ENCODE measurements at places on chromosomes 3 and 15.

DNA sequence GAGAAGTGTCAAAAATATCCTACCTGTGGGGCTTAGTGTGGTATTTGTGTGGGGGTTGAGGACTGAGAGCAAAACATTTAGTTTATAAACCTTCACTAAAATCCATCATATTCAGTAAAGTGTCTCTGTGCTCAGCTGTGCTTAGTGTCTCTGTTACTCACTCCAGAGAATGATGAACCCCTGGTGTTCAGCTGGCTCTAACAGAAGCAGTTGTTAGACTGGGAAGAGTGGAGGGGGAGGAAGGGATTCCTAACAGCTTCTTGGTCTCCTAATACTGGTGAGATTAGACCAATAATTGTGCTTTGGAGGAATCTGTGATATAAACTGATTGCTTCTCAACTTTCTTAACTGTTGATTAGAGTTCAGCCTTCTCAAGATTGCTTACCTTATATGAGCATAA, 1123.5 kb downstream of the ROBO2 start:
- DNase-seq: no peak

- peak; percentile 70 for DNase-seq
These were observed 49.0 kb downstream of the KY start for GRCh38 chr3:134601539-134602439.

- DNase-seq: no peak
These were observed 93.0 kb downstream of the MEIS2 start for GRCh38 chr15:37007301-37007700.

DNA sequence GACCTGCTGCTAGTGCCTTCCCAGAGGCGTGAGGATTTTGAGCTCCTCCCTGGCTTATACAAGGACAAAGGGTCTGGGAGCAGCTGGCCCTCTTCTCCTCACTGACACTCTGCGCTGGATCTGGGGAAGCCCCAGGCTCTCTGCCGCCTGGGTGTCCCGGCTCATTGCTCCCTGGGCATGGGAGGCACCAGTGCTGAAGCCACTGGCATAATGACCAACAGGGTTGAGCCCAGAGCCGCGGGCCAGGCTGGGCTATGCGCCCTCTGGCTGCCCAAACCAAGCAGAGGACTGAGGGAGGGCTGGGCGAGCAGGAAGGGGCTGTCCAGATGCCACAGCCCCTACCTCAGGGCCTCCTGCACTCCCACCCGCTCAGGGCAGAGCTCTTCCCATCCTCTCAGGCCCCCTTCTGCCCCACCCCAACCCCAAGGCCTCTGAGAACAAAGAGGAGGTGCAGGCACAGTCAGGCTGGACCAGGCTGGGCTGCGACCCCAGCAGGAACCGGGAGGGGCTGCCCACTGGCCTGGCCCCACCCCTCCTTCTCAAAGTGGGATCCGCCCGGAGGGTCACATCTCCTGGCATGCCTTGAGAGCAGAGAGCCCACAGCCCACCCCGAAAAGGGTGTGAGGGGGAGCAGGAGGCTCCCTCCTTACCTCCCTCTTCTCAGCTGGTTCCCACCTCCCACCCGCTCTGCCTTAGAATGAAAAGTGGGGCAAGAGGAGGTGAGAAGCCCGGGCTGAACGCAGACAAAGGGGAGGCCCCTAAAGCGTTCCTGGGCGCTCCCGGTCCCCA, 1.6 kb downstream of the LINGO1 start:
- peak; percentile 77 for DNase-seq

GRCh38 chr3:166957121-166957520, 423.0 kb downstream of the ZBBX start:
- DNase-seq: no peak

- no peak for DNase-seq
These were observed 235.4 kb downstream of the XXYLT1 start for GRCh38 chr3:195035345-195036202.
